ENCODE measurements at places on chromosomes 7 and 10. TPM values are rescaled to one million over a fixed set of nuclear protein-coding genes. Genes with fewer than 3 reads are reported as not detected.

GRCh38 chr10:11161096-11161495 is 143.4 kb downstream of the CELF2 start:
- DNase-seq: peak; percentile 34
- no peaks in the 10 kb centered on the region for H3K27me3 ChIP-seq
- no peaks in the 10 kb centered on the region for H3K36me3 ChIP-seq
- H3K4me3 ChIP-seq: no peak overlapping the region
- no peak overlapping the region for H3K27ac ChIP-seq
- peaks cover 4% of the 10 kb centered on the region for H3K4me1 ChIP-seq

DNA sequence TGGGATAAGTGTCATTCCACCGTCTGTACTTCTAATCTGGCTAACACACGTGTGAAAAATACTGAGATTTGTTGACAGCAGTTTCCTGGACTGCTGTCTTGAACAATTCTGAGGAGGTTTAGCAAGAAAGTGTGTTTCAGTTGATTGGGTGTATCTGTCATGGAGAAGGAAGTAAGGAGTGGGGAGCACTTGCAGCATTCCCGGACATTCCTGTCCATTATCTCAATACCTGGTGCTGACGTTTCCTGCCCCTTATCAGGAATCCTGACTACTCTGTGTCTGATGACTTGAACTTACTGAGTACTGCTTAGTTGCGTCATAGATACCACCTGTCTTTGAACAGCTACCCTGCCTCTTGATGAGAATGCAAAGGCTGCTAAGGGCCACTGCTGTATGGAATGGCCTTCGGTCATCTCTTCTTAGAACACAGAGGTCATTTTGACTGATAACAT is 72.0 kb upstream of the VKORC1L1 start:
- no peak overlapping the region for H3K27ac ChIP-seq
- no peaks in the 10 kb centered on the region for H3K4me1 ChIP-seq
- no peaks in the 10 kb centered on the region for H3K27me3 ChIP-seq
- no peak overlapping the region for H3K4me3 ChIP-seq
- H3K36me3 ChIP-seq: no peaks in the 10 kb centered on the region

GRCh38 chr10:28722065-28722803 is 44.9 kb downstream of the BAMBI start:
- DNase-seq: peak; percentile 59
- peaks cover 5% of the 10 kb centered on the region for H3K4me1 ChIP-seq
- peak overlapping the region; percentile 43 for H3K4me3 ChIP-seq
- H3K27me3 ChIP-seq: no peaks in the 10 kb centered on the region
- H3K36me3 ChIP-seq: no peaks in the 10 kb centered on the region

DNA sequence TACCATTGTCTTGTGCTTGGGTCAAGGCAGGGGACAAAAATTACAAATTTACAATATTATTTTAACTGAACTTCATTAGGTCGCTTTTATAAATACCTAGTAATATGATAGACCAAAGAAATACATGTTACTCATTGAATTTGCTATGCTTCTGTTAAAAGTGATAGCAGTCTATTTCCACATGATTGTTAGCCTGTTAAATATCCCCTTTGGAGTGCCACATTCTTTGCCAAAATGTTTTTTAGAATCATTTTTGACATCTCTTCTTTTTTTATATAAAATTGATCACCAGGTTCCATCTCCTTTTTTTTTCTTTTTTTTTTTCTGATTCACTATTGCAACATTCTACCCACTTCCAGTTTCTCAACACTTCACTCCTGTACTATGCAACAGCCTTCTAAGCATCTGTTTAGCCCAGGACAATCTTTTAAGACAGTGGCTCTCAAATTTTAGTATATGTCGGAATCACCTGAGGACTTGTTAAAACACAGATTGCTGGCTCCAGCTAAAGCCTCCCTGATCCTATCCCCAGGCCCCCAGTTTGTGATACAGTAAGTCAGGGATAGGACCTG is 16.4 kb upstream of the NDUFA5 start:
- H3K27ac ChIP-seq: no peak overlapping the region
- no peak for DNase-seq
- H3K4me1 ChIP-seq: no peaks in the 10 kb centered on the region
- H3K27me3 ChIP-seq: no peaks in the 10 kb centered on the region
- no peaks in the 10 kb centered on the region for H3K36me3 ChIP-seq
- H3K4me3 ChIP-seq: no peak overlapping the region

DNA sequence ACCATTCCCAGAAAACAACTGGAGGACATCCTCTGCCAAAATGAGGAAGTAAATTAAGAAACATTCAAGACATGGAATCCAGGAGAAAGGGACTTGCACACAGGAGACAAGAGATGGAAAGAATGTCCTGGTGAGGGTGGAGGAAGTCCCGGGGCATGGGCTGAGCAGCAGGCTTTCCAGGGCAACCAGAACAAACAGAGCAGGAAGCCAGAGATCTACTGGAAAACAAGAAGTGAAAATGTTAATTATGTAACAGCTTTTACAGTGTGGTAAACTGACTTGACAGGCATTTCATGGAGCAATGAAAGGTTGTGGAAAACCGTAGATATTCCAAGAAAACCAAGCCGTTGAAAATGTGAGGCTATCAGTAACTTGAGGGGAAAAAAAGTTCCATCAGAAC is 55.2 kb upstream of the ZNF746 start:
- H3K27ac ChIP-seq: no peak overlapping the region
- no peak for DNase-seq
- no peaks in the 10 kb centered on the region for H3K27me3 ChIP-seq
- no peaks in the 10 kb centered on the region for H3K4me1 ChIP-seq
- H3K36me3 ChIP-seq: peaks cover 5% of the 10 kb centered on the region
- no peak overlapping the region for H3K4me3 ChIP-seq

GRCh38 chr10:122656308-122656705 is 43.3 kb downstream of the C10orf120 start:
- H3K27me3 ChIP-seq: no peaks in the 10 kb centered on the region
- H3K4me3 ChIP-seq: no peak overlapping the region
- H3K4me1 ChIP-seq: no peaks in the 10 kb centered on the region
- H3K27ac ChIP-seq: no peak overlapping the region
- no peaks in the 10 kb centered on the region for H3K36me3 ChIP-seq
- no peak for DNase-seq

- peak; percentile 94 for DNase-seq
- H3K4me3 ChIP-seq: peak overlapping the region; percentile 8
- H3K36me3 ChIP-seq: no peaks in the 10 kb centered on the region
Observed at GRCh38 chr7:95549818-95550529, 46.3 kb downstream of the PDK4 start.

GRCh38 chr7:8070451-8071180 is 102.0 kb downstream of the GLCCI1 start:
- H3K36me3 ChIP-seq: no peaks in the 10 kb centered on the region
- no peak overlapping the region for H3K27ac ChIP-seq
- no peaks in the 10 kb centered on the region for H3K27me3 ChIP-seq
- DNase-seq: no peak
- no peak overlapping the region for H3K4me3 ChIP-seq

The STEAP2 gene
- polyA plus RNA-seq: 15.7 TPM

- no peaks in the 10 kb centered on the region for H3K36me3 ChIP-seq
- no peak overlapping the region for H3K27ac ChIP-seq
- H3K4me1 ChIP-seq: no peaks in the 10 kb centered on the region
- H3K27me3 ChIP-seq: no peaks in the 10 kb centered on the region
- H3K4me3 ChIP-seq: no peak overlapping the region
Observed at GRCh38 chr7:2610466-2610865, 21.3 kb upstream of the TTYH3 start.

The MUC12 gene
- 0.22 TPM for polyA plus RNA-seq
